ENCODE measurements at places on chromosomes 13 and 19.

DNA sequence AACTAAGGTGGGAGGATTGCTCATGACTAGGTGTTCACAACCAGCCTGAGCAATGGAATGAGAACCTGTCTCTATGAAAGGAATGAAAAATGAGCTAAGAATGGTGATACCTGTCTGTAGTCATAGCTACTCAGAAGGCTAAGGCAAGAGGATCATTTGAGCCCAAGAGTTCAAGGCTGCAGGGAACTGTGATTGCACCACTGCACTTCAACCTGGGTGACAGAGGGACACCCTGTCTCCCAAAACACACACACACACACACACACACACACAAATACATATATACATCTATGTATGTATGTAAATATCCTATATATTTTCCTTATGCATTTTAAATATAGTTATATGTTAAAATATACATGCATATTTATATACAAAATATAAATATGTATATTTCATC is 7.4 kb upstream of the ZNF433 start:
- no peak for DNase-seq

DNA sequence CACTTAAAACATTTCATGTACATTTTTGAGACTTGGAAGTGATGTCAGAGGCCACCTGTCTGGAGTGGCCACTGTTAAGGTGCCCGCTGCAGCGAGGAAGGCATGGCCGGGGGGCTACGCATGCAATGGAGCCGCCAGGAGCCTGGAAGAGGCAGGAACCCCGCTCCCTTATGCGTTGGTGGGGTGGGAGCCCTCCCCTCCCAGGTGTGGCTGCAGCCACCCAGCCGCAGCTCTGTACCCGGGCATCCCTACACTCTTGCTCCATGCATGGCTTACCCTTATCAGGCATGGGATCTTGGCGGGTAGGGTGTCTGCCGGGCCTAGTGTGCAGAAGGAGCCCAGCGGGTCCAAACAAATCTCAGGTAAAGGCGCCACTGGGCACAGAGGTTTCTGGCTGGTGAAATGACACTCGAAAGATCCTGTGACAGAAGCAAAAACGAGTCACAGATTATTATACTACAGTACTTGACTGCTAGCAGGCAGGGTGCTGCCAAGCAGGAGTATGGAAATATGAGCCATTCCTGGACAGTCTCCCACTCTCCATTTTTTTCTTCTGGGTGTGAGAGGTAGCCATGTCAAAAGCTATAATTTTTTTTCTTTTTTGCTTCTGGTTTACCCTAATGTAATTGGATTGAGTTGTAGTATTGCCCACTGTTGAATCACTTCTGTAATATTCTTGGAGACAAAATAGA is 1606.3 kb upstream of the MIR17HG start:
- no peak for DNase-seq

GRCh38 chr13:25478186-25478585 is 106.4 kb downstream of the ATP8A2 start:
- DNase-seq: no peak

- DNase-seq: no peak
Measured at GRCh38 chr19:35344511-35345031, 3.1 kb upstream of the FFAR1 start.

GRCh38 chr19:611481-611868 is 21.8 kb downstream of the HCN2 start:
- DNase-seq: no peak

- DNase-seq: no peak
Measured at GRCh38 chr13:66635526-66635925, 594.6 kb downstream of the PCDH9 start.
